ENCODE measurements at places on chromosomes 3 and 15.

DNA sequence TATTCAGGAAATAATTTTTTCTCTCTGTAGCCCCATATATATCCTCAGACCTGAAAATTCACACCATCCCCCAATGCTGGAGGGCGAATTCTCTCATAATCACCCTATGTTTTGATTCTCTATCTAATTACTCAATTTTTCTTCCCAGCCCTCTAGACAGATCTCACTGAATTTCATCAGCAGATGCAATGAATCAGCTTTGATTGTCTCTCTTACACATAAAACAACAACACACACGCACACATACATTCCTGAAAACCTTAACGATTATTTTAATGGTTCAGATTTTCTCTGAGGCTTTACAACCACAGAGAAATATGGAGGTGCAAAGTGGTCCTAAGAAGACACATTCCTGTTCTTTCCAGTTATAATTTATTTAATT, 11.1 kb downstream of the RBMS3 start:
- no peak for DNase-seq

DNA sequence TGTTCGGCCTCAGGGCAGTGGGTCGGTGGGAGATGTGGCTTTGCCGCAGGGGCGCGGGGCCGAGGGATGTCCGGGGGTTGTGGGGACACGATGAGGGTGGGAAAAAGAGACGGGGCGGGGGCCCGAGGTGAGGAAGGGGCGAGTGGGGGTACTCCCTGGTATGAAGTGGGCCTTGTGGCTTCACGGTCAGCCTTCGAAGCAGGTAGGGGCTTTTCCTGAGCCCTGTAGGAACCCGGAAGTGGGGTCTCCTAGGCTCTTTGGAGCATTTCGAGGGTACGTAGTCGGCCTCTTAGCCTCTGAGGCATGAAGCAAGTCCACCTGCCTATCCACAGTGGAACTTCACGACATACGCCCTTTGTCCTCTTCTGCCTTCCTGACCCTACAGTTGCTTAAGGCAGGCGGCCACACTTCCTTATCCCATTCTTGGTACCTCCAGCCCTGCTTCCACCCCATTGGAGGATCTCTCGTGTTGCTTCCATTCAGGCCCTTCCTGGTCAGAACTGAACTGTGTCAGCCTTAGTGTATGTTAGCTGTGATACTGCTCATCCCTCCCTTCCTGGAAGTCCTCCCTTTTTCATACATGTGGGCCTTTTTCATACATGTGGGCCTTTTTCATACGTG, 389 bp downstream of the ARPC4 start:
- DNase-seq, result no peak

- DNase-seq, result no peak
Measured at GRCh38 chr3:65714134-65714533, 324.6 kb downstream of the MAGI1 start.

DNA sequence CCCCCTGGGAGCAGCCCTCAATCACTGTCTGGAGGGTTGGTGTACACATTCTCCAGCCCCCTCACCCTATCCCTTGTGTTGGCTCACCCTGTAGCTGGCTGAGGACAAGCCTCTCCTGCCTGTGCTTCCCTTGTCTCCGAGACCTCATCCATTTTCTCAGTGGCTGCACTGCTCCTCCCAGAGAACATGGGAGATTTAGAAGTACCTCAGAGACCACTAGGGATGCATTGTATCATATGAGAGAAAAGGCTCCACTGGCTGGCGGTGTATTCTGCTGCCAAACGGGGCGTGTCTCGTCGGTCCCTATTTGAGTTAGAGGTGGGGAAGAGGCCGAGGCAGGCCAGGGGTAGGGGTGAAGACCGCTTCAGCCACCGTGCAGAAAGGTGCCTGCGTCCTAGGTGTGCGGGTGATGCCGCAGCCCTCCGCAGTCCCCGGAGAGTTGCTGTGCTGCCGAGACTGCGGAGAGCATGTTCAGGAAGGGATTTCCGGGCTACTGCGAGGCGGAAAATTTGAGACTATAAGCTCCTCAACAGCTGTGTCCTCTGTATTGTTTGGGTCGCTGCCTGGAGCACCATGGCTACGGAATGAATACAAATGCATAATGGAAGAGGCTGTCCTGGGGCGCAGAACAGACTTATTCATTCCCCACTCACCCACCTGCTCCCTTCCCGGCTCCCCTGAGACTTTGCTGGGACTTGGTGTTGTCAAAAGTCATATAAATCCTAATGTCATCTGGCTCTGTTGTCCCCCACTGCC, 43.8 kb downstream of the SPSB4 start:
- DNase-seq, result no peak

DNA sequence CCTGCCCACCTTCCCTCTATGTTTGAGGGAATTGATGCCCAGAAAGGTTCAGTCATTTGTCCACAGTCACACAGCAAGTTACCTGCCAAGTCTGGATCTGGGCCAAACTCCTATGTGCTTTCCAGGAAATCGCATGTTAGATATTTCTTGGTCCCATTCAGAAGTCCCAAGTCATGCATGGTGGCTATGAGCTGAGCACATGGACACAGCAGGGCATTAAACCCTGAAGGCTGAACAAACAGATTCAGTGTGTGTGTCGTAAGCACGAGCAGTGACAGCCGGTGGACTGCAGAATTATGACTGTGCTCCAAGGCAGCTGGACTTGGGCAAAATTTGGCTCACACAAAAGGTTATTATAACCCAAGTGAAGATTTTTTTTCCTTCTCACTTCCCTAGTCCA, 11.4 kb upstream of the SLC6A6 start:
- no peak for DNase-seq

DNA sequence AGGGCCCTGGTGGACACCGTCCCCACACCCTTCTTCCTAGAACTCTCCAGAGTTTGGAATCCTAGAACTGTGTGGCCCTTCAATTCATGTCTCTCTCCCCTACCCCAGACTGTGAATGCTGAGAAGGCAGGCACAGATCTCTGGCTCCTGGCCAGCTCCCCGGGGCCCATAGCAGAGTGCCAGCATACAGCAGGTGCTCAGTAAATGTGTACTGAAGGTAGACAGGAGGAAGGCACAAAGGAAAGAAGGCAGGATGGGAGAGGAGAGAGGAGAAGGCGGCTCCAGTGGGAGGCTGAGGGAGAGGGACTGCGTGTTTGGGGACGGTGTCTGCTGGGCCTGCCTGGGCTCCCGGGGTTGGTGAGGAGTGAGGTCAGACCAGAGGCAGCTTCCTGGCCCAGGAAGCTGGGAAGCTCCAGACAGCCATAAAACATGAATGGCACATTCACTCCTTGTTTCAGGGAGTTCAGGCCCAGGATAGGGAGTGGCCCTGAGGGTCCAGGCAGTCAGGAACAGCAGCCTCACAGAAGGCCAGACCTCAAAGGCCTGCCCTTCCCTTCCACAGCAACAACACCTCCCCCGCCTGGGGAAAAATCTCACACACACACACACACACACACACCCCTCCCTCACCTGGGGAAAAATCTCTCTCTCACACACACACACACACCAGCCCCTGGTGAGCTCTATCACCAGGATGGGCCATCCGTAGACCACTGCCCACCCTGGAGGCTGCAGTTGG, 137.1 kb upstream of the PRR20G start:
- DNase-seq, result no peak

- DNase-seq, result no peak
Measured at GRCh38 chr3:177448987-177449359, 251.7 kb upstream of the TBL1XR1 start.

DNA sequence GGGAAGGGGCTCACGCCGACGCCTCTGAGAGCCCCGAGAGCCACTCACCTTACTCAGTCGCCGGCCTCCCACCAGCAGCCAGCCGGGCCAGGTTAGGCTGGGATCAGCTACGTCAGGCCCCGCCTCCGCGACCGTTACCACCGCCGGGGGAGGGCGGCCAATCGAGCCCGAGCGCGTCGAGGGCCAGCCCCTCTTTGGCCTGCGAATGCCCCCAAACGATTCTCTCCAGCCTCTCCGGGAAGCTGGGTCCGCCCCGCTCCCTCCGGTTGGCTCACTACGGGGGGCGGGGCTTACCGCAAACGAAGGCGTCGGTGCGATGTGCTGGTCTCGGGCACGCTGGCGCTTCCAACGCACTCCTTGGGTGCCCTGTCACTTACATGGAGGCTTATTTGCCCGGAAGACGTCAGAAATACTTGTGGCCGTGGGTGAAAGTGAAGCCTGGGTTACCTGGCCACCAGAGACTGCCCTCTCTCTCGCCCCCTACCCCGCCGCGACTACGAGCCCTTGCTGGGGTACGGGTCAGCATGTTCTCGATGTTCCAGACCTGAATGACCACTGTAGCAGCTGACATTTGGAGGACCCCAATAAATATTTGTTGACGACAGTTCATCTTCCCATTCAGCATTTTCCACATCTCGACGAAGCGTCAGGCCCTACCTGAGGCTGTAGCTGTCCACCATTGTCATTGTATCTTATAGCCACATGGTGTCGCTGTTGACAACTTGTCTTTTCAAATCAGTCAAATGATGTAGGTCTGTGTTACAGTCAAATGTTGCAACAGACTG, at the start of gene CEP70:
TSS of gene CEP70 (minus strand) at position 111 of the 785 bp plus-strand sequence. CDS start 21,333 bp downstream, outside the sequence.
- DNase-seq, result no peak

DNA sequence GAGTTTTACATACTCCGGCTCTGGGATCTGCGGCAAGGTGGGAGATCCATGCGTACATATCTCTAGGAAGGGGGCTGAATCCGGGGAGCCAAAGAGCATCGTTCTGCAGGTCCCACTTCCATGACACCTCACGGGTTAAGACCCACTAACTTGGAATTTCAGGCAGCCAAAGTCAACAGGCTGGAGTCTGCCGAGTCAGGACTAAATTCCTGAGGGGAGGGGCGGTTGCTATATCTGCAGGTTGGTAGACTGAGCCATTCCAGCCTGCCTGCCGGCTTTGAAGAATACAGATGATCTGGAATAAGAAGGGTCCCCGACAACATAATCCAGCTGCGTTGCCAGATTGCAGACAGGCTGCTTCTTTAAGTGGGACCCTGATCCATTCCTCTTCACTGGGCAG, 65.4 kb upstream of the PEX5L start:
- DNase-seq, result no peak

- no peak for DNase-seq
Measured at GRCh38 chr3:9193633-9194195, 55.7 kb downstream of the SRGAP3 start.

DNA sequence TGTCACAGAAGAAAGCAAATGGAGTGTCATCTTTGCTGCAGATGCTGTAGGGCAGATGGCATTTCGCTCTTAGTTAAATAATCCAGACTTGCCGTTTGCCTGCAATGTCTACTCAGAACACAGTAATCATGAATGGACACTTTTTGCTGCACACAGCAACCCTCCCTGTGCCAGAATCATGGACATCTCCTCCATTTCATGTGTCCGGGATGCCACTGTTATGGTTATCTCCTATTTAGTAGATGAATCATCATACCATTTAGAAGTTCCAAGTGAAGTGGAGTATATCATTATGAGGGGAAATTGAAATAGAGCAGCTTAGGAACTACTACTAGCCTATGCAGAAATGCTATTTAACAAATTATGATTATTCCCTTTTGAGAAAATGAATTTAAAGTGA, 118.5 kb downstream of the DUT start:
- no peak for DNase-seq

DNA sequence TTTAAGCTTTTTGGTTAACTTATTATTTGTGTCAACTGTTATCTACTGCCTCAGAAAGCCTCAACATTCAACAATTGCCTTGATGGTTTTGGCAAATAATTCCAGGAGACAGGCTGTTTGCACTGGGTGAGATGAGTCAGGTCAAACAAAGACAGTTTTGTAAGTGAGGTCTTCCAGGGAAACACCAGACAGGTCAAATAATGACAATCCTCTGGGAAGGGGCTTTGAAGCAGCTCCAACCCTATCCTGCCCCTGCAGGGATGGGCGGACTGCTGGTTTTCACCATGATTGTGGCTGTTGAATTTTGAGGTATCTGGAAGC, 79.4 kb upstream of the PRR23E start:
- no peak for DNase-seq

DNA sequence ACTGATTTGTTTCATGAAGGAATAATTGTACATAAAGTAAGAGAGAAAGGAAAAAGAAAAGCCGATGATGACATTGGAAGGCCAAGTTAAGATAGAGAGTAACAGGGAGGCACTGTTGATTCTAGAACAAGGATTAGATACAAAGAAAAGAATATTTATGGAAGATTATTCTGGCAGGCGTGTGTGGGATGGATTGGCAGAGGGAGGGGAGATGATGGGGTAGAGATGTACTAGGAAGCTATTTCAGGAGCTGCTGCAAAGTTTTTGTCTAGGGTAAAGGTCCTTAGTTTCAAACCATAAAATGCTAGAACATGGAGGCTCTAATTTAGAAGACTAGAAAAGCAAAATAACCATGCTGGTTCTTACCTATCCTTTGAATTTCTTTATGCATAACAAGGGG, 280.0 kb upstream of the LRRN1 start:
- DNase-seq, result no peak

DNA sequence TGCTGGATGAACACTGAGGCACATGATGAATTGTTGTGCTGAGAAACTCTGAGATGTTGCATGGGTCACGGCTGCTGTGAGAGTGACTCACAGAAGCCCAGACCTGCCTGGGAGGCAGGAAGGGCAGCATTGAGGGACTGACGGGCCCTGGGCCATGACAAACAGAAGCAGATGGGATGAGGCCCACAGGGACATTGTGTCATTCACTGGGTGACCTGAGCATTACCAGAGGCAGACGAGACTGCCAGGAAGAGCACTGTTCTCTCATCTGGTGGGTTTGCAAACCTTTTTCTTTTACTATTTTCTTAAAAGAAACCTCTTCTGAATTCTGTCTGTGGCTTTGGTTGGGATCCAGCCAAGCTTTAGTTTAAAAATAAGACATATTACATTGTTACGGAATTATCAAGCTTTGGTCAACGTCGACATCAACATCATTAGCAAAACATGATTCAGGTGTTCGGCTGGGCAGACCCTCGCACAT, 67.8 kb downstream of the BDH1 start:
- DNase-seq, result no peak

GRCh38 chr3:36738702-36739101, 25.7 kb downstream of the DCLK3 start:
- DNase-seq, result no peak

DNA sequence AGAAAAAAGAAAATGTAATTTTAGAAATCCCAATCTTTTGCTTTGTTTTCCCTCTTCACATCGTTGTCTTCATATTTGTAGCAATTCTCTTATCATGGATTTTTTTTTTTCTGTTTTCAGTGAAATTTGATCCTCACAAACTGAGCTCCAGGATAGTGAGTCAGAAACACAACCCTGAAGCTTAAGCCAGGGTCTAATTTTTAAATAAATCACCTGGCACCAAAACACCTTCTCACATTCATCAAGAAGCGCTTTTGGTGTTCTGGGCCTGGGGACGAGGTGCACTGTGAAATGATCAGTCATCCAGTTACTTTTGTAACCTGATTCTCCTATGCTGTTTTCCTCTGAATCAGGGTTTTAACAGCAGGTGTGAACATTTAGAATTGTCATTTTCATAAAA, 87.7 kb downstream of the REC114 start:
- no peak for DNase-seq

DNA sequence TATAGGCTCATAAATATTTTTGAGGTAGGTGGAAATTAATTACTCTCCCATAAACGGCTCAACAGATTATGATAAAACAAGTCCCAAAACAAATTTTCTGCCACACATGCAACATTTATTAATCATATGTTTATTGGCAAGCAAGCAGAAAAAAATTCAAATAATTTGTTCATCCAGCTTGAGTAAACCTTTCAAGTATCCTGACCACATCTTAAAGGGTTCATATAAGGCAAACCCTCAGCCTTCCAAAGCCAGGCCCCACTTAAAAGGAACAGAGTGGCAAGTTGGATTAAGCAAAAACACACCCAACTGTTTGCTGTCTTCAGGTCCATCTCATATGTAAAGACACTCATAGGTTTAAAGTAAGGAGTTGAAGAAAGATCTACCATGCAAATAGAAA, 1042.3 kb downstream of the DIPK2A start:
- DNase-seq, result no peak

- DNase-seq, result no peak
Measured at GRCh38 chr3:164230385-164231094, 847.8 kb downstream of the SI start.

Measured in hypothalamus (tissue), 51 donors.